ENCODE measurements at places on chromosomes 11 and 22.

GRCh38 chr11:121644187-121644512 lies 191.4 kb upstream of the SORL1-AS1 start:
- no peak for DNase-seq

- DNase-seq, result no peak
Observed at GRCh38 chr11:88179141-88179540, 3.9 kb upstream of the RAB38 start.

DNA sequence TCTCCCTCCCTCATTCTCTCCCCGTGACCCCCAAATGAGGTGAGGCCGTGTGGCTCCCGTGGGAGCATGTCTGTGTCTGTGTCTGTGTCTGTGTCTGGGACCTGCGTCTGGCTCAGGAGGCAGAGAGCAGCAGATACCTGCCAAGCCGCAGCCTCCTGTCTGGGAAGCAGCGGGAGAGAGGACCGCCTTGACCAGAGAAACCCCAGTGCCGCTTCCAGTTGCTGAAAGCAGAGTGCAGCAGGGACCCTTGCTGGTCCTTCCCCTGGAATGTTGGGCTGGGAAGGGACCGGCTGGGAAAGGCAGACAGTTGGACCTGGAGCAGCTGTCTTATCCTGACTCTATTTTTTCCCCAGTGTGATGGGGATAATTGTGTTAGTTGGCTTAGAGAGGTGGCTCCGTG lies 525 bp downstream of the CSDC2 start:
- DNase-seq, result no peak

DNA sequence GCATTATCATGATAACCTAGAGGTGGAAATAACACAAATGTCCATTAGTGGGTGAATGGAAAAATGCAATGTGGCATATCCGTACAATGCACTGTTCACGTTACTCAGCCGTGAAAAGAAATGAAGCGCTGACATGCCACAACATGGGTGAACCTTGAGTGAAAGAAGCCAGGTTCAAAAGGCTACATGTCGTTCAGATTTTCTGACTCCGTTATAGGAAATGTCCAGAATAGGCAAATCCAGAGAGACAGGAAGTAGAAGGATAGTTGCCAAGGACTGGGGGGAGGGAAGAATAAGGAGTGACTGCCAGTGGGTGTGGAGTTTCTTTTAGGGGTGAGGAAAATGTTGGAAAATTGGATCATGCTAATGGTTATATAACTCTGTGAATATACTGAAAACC lies 133.8 kb downstream of the ATXN10 start:
- no peak for DNase-seq

GRCh38 chr11:84384731-84385130 lies 1098.6 kb upstream of the CCDC90B start:
- DNase-seq, result no peak

DNA sequence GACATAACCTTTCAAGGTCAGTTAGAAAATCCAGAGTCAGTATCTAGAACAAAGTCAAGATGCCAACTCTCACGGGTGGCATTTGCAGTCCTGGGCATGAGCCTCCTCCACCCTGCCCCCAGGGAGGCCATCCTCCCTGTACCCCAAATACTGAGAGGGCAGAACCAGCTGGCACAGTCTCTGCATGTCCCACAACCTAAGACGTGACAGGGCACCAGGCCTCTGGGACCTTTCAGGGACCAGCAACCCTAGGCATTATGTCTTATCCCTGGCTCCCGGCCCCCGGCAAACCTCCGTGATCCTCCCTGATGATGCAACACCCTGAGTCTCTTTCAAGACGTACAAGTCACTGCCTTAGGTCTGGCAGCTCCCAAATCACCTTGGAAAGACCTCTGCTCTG lies 2.0 kb downstream of the MB start:
- DNase-seq, result no peak

- no peak for DNase-seq
Observed at GRCh38 chr22:42317691-42318547, 47.5 kb upstream of the TCF20 start.

DNA sequence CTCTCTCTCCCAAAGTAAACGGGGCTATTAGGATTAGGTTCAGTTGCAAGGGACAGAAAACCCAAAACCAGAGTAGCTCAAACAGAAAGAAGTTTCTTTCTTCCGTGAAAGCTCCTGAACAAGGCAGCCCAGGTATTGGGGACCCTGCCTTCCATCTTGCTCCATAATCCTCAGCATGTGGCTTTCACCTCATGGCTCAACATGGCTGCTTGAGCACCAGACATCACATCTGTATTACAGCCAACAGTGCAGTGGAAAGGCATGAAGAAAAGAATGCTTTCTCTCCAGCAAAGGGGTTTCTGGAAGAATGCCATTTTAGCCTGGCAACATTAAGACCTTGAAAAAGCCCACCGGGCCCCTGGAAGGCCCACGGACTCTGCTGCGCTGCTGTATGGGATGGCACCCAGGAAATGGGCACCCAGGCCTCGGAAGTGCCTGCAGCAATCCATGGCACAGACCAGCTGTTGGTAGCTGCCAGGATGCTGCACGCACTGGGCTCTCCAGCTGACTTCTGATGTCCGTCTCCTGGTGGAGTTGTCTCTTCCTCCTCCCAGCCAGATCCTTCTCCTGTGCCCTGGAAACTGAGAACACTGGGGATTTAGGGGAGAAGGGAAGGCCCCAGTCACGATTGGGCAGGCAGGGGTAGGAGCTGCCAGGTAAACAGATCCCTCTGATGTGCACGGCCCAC lies 22.6 kb downstream of the PDGFB start:
- no peak for DNase-seq

DNA sequence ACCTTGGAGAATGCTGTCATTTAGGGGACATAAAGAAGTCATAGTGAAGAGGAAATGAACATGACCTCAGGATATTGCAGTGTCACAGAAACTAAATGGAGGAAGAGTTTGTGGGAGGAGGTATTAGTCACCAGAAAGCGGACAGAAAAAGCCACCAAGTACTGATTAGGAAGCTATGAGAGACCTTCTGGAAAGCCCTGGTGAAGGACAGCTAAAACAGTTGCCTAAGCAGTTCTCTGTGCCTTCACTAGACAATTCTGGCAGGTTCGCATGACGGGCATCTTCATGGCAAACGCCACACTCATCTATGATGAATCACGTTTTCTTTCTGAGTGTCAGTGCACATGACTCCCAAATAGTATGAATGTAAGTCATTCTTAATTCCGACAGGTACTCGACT lies 325.8 kb downstream of the C11orf87 start:
- DNase-seq, result no peak
